Cerebellar nuclear complex (tissue), 1 donor: ENCODE measurements at places on chromosomes 16 and 17.

- no peak for DNase-seq
Measured at GRCh38 chr16:87324411-87325275, 7.5 kb upstream of the C16orf95 start.

DNA sequence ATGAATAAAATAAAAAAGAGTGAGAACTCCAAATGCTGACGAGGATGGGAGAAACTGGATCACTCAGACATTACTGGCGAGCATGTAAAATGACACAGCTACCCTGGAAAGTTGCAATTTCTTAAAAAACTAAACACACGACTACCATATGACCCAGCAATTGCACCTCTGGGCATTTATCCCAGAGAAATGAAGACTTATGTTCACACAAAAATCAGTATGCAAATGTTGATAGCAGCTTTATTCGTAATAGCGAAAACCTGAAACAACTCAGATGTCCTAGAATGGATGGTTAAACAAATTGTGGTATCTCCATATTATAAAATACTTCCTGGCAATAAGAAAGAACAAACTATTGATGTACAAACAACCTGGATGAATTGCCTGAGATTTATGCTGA lies 357.2 kb upstream of the ASIC2 start:
- no peak for DNase-seq

DNA sequence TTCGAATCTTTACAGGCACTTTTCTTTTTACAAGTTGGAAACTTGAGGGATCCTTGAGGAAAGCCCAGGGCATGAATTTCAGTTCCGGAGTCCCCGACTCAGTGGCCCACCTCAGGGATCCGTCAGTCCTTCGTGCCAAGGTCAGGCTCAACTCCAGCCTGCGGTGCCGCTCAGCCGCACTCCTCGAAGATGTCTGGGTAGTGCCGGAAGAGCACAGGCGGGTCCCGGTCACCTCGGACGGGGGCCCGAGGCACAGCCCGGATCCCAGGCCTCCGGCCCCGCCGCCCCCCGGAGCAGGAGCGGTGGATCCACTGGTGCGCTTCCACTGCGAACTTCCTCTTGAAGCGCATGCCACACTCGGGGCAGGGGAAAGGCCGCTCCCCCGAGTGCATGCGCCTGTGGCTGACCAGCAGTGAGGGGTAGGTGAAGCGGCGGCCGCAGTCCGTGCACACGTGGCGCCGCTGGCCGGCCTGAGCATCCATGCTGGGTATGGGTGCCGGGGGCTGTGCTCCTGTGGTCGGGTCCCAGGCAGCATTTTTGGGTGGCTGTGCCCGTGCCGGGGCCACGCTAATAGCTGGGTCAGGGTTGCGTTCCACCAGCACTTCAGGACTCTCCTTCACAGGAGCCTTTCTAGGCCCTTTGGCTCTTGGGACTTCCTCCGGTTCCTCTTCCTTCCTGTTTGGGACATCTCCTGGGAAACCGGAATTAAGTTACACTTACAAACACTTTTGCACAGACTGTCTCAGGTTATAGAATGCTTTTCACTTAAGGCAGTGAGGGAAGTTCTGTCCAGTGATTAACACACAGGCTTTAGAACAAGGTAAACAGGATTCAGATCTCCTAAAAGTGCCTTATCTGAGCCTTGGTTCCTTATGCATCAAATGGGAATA lies 1.5 kb downstream of the ZNF688 start:
- no peak for DNase-seq

DNA sequence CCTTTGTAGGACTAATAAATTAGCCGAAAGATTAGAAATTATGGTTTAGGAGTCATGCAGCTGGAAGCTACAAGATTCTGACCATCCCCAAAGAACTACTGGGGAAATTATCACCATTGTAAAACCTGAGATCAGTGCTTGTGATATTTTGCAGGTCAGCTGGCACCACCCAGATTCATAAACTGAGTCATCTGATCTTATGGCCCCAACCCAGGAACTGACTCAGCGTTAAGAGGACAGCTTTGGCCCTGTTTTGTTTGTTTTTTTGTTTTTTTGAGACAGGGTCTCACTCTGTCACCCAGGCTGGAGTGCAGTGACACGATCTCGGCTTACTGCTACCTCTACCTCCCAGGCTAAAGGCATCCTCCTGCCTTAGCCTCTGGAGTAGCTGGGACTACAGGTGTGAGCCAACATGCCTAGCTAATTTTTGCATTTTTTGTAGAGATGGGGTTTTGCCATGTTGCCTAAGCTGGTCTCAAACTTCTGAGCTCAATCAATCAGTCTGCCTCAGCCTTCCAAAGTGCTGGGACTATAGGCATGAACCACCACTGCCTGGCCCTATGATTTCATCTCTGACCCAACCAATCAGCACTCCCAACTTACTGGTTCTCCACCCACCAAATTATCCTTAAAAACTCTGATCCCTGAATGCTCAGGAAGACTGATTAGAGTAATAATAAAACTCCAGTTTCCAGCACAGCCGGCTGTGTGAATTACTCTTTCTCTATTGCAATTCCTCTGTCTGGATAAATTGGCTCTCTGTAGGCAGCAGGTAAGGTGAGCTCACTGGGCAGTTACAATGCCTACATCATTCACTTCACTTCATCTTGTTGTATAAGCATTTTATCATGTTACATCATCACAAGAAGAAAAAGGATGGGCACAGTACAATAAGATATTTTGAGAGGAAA lies 79.4 kb upstream of the KSR1 start:
- DNase-seq, result no peak

DNA sequence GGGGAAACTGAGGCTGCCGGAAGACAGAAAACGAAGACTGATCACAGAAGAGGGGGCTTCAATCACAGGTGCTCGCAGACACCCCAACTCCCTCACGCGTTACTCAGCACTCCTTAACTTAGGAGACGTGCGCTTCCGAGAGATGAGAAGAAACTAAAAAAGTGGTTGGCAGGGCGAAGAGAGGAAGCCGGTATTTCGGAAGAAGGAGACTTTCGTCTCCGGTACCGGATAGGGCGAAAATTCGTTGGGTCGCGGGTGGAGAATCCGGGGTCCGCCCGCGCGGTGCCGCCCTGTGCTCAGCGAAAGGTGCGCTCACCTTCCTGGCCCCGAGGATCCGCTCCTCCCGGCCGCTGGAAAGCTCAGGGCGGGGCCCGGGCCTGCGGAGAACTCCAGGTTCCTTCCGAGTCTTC lies 917 bp upstream of the TBX2 start:
- no peak for DNase-seq

DNA sequence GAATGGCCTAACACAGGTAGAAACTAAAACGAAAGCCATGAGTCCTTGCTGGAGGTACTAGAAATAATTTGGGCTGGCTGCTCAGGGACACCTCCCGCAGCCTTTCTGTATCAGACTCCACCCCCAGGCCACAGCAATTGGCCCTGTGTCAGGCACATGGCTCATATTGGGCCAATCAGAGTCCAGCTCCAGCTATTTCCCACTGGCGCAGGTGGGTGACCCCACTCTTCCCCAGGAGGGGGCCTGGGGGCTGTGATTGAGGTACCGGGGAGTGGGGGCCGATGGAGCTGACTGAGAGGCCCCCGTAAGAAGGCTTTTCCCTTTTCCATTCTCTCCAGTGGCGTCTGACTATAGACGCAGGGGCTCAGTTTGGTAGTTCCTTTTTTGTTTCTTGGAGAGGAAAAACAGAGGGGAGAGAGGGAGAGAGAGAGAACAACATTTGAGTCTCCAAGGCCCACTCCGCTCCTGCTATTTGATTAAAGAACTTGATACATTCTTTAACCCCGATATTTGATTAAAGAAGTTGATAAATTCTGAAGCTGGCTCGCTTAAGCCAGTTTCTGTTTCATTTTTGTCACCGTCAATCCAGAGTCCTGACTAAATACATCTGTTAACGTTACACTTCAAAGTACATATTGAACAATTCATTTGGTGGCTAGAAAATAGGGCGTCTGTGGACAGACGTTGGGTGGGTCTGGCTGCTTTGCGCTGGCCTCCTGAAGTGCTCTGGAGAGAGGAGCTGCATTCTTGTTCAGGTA lies 26.3 kb downstream of the FOXL1 start:
- DNase-seq, result no peak

GRCh38 chr17:2598166-2598565 lies 4.7 kb downstream of the PAFAH1B1 start:
- DNase-seq, result no peak

DNA sequence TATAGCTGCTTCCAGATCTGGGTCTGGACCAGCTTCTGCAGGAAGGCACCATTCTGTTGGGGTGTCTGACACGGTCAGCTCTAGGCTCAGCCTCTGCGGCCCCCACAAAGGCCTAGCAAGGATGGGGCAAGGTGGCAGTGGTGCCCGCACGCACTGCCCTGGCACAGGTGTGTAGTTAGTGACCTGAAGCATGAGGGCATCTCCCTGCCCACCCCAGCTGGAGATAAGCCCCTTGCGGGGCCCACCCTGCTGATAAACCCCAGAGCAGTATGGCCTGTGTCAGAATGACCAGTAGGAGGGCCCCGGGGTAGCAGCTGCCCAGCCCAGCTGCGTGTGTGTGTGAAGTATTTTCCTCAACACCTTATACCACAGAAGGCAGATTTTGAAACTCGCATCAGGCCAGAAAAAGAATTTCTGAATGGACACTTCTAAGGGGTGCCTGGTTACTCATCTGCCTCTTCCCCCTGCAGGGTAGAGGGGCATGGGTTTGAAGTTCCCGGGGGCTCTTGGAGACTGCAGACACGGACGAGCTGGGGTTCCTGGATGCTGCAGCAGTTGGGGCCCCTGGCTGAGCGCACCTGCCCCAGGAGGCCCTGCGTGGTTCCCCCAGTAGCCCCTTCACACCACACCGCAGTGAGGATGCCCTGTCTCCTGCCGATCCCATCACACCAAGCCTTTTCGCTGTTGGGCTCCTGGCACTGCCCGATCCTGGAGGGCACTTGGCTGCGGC lies 4.5 kb downstream of the ARHGDIA start:
- DNase-seq, result no peak

GRCh38 chr16:27918755-27919154 lies 144.8 kb downstream of the GSG1L start:
- DNase-seq, result no peak

DNA sequence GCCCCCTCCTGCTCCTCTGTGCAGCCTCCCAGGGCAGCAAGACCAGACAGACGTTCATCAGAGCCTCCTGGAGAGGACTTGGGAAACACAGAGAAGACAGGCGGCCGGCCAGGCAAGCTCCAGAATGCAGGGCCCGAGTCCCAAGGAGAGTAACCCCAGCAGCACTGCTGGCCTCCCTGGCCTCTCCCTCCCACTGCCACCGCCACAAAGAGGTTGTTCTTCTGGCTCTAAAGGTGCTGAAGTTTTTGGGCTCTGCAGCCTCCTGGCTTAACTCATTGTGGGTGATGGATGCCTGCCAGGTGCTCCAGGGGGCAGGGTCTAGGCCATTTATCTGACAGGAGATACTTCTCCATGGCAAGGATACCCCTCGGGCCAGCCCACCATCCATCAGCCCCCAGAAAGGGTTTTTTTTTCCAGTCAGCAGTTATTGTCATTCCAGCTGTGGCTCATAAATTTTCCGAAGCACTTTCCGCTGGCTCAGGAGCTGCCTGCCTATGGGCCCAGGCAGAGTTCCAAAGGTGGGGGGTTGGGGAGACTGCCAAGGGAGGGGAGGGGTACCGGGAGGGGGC lies 32.0 kb upstream of the MRPS23 start:
- no peak for DNase-seq

DNA sequence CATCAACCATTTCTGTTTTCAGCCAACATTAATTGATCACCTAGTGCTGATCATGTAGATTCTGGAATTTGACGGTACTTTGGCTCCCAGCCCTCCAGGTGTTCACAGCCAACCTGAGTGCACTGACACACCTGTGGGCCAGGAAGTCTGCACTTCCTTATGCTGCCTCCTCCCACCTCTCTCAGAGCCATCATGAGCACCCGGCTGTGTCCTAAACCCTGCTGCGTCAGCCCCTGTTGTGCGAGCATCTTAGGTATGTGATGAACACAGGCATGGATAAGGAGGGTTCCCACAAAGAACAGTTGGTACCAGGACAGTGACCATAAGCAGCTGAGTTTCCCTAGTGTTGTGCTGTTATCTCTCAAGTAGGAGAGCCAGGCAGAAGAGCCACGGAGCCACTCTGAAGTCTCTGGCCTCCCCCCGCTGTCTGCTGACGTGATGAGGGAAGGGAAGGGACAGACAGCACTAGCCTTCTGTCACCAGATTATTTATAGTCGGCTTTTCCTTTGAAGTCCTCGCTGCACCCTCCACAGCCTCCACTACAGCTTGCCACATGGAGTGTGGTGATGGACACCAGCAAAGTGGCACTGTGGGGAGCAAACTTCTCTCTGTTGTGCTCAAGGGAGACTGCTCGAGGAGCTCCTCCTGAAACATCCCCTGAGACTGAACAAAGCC lies 162.8 kb upstream of the ANKFN1 start:
- DNase-seq, result no peak

DNA sequence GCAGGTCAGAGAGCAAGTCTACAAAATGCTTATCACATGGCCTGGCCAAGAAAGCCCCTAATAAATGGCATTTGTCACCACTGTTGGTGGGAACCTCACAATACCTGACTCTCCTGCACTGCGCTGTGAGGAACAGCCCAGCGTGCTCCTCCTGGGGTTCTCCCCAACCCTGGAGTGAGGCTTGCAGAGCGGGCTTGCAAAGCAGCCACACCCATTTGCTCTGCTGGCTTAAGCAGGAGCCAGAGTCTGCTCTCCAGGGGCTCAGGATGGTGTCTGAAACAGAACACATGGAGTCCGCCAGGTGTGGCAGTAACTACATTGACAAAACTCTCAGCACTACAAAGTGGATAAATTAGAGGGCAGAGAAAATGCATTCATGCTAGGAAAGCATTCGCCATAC lies 331.0 kb upstream of the CCL2 start:
- no peak for DNase-seq

- no peak for DNase-seq
Measured at GRCh38 chr16:22813223-22813947, 577 bp upstream of the HS3ST2 start.

GRCh38 chr17:74742978-74743545 lies 5.4 kb upstream of the NHERF1 start:
- DNase-seq, result no peak

DNA sequence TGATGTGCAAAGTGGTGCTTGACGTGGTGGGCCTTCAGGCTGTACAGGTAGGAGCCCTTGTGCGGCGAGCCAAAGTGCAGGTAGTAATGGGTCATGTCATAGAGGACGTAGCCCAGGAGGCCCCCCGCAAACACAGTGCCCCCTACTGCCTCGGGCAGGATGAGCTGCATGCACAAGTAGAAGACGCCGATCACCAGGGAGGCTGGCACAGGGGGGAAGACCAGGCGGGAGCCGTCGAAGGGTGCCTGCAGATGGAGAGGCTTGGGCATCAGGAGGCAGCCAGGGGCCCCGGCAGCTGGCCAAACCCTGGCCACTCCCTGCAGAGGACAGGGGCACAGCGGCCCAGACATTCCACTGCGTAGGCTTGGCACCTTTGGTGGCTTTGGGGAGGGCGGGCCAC lies 15.7 kb upstream of the MLKL start:
- DNase-seq, result no peak

- DNase-seq, result no peak
Measured at GRCh38 chr16:3878610-3879009, 1.9 kb downstream of the CREBBP start.

GRCh38 chr17:73616873-73617404 lies 27.3 kb downstream of the SDK2 start:
- no peak for DNase-seq
